HEK293T (cell line): ENCODE measurements at places on chromosomes 7 and 10.

- no peak for DNase-seq
These were observed 28.4 kb upstream of the FAM204A start for GRCh38 chr10:118370499-118370898.

- DNase-seq, result no peak
These were observed 1.2 kb downstream of the PLEKHA1 start for GRCh38 chr10:122375679-122376160.

DNA sequence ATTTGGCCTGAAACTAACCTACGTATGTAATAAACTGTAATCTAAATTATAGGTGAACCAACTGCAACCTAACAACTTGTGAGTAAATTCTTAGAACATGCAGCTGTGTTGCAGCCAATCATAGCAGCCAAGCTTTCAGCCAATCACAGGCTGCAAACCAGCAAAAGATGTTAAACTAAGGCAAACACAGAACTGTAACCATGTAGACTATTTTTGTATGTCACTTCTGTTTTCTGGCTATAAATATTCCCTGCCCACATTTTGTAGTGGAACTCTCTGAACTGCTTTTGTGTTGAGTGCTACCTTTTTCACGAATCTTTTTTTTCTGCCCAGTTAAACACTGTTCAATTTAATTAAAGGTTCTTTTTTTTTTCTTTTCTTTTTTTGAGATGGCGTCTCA is 28.2 kb upstream of the ZPBP start:
- no peak for DNase-seq

GRCh38 chr7:98985406-98985805 is 107.1 kb downstream of the TRRAP start:
- DNase-seq, result no peak

DNA sequence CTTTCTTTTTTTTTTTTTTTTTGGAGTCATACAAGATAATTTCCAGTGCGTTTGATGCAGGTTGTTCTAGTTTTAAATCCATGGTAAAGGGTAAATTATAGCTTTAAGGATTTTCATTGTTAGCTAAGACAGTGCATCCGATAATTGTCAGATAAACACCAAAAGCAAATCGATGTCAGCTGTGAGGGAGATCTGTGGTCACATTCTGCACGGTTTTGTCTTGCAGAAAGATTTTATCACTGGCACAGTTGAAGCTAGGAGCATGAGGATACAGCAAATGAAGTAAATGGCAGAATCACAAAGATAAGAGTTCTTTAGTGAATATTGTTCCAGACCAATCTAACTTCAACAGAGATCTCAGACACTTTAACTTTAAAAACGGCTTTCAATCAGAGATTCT is 648.8 kb upstream of the COBL start:
- DNase-seq, result no peak

GRCh38 chr10:62199584-62199983 is 69.1 kb downstream of the RTKN2 start:
- no peak for DNase-seq

- DNase-seq, result no peak
These were observed 450.5 kb downstream of the DNAJB6 start for GRCh38 chr7:157787275-157787701.

- DNase-seq, result no peak
These were observed 3.6 kb downstream of the GDI2 start for GRCh38 chr10:5809527-5810154.

- DNase-seq, result peak; percentile 57
These were observed 12.5 kb upstream of the CUX1 start for GRCh38 chr7:101804967-101805366.

DNA sequence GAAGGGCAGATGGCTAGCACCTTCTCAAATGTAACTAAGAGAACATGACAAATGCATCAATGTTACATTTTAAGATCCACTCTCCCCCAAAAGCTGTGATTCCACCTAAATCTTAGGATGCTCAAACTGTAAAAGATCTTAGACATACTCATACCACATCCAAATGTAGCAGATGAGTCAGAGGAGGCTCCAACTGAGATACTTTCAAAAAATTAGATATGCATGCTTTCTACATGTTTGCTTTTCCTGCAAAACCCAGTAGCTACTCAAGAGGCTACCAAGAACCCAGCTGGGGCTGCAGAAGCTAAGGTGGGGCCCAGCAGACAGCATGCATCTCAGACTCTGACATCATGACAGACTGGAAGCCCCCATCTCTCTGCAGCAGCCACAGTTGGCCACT is 31.4 kb upstream of the FRMD4A start:
- no peak for DNase-seq

GRCh38 chr10:101261702-101262101 is 32.4 kb upstream of the LBX1 start:
- no peak for DNase-seq

DNA sequence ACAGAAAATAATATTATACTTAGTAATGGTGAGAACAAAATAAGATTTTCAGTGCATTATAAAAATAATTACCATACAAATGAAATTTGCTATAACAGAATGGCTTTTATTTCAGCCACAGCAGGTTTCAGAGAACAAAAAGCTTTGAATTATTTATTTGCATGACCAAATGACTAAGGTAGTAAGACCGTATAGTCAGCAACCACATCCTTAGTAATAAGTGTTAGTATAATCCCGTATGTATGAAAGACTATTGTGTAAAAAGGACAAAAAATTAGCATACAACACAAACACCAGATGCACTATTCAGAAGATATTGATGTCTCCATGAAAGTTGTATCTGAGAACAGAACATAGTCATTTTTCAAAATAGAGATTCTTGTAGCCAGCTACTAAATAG is 12.2 kb downstream of the PDZD8 start:
- no peak for DNase-seq

DNA sequence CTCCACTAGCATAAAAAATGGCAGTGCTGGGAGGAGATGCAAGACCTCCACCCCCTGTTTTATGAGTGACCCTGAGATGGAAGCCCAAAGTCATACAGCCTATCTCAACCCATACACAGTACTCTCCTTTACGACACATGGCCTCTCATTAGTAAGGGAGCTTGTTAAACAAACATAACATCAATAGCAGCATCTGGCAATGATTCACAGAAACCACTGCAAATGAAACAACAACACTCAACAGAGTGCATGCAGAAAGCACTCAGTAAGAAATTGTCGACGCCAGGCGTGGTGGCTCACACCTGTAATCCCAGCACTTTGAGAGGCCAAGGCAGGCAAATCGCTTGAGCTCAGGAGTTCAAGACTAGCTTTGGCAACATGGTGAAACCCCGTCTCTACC is 27.5 kb upstream of the FIGNL1 start:
- no peak for DNase-seq

GRCh38 chr10:1454951-1455350 is 282.4 kb downstream of the ADARB2 start:
- no peak for DNase-seq

DNA sequence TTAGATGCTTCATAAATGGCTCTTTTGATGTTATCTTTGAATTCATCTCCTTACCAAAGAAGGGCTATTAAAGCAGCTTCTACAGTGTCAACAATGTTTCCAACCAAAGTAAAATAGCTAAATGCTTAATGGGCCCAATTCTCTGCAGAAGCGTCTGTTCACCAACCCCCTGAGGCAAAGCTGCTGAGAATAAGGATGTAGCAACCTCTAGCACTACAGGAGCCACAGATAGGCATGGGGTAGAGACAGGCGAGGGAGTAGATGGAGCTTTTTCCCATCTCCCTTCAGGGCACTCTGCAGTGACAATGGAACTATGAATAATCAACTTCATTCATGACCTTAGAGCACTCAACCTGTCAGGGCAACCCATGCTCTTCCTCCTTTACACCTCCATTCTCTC is 134.1 kb downstream of the FZD1 start:
- no peak for DNase-seq

DNA sequence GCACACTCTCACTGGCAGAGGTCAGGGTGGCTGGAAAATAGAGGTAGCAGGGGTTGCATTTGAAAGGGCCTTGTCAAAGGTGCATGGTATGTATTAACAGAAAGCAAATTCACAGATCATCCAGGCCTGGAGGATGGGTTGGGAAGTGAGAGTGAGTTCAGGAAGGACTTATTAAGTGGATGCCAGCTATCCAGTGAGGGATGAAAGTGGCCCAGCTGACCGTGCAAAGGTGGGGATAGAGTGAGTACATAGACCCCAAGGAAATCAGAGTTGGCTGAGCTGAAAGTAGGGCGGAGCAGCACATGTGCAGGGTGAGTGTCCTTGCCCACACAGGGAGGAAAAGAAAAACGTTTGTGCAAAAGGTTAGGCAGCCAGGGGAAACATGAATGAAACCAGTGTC is 58.1 kb downstream of the HECW1 start:
- DNase-seq, result no peak

GRCh38 chr7:45112648-45113047 is 1.2 kb upstream of the TBRG4 start:
- DNase-seq, result no peak

DNA sequence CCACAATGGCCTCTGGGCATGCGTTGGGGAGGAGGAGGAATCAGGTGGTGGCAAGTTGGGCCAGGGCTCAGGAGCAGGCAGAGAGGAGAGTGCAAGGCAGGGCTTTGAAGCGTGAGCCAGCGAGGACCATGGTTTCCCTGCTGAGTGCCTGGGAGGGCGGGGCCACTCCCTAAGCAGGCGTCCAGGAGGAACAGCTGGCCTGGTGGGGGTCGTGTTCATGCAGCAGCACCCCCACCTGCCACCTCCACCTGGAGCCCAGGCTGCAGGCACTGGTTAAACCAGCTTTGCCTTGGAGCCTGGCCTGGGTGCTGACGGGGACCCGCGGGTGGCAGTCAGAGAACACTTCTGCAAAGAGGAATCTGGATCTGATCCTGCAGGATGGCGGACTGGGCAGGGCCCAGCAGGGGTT is 24.2 kb upstream of the AQP1 start:
- DNase-seq, result no peak

- no peak for DNase-seq
These were observed 278.5 kb downstream of the TCF7L2 start for GRCh38 chr10:113228530-113228929.

DNA sequence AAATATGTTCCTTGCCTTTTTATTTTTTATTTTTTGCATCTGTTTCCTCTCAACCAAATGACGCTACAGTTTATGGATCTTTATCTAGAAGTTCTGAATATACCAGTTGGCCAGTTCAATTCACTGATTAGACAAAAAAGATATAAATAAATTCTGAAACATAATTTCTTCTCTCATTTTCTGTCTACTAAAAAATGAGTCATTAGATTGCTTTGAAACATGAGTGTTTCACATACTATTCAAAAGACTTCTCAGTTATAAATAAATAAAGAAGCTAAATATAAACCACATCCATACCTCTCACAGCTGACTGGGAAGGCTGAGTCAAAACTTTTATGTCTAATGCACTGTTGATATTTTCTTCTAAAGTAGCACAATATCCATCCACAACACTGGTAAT is 97.6 kb upstream of the GPR22 start:
- DNase-seq, result no peak

DNA sequence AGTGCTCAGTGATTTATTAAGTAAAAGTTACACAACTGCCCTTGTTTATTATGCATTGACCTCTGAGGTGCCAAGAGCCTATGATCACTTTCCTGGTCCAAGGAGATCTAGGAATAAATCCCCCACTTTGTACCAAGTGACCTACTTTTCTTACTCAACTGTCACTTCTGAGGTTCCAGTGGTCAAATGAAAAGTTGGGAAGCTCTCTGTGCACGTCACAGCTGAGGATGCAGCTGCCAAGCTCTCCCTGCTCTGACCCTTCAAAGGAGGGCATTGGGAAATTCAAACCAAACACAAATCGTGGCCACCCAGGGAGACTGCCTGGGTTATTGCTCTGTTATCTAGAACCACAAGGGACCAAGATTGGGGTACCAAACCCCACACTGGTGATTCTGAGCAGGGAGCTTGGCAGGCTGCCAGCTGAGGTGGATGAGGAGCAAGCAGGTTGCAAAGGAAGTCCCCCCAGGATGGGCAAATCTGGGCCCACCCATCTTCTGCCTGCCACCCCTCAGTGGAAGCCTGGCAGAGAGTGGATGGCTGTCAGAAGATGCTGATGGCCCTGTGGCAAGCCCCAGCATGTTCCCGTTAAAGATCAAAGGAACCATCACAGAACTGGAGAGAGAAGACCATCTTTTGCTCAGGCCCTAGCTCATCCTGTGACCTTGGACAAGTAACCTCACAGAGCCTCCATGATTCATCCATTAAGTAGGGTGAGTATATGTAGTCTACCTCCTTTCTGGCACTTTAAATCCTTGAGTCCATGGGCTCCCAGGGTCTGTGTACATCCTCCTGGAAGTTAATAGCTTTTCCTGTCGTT is 106.8 kb downstream of the PPP1R3C start:
- no peak for DNase-seq

DNA sequence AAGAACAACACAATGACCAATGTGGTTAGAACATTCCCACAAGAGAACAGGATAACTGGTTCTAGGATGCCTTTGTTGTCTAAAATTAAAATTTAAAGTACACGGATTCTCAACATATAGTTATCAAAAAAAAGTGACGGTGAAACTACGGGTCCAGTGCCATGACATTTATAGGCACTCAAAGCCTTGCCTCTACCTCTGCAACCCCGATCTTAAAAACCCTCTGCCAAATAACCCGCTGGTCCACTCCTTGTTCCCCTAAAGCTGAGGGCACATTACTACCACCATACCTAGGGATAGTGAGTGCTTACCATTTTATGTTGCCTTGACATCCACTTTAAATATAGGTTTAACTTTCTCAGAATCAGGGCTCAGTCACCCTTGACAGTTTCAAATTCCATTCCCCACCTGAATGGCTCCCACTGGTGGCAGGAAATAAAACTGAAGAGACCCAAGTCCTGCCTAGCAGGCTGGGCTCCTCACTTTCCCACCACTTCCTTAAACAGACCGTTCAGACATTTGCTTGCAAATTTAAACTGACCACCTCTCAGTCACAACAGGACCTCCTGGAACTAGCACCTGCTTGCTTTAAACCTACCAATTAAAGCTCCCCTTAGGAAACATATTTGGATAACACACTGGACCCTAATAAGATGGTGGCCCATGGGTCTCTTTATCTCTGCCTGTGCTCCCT is 169.9 kb upstream of the ASAH2 start:
- peak; percentile 45 for DNase-seq

DNA sequence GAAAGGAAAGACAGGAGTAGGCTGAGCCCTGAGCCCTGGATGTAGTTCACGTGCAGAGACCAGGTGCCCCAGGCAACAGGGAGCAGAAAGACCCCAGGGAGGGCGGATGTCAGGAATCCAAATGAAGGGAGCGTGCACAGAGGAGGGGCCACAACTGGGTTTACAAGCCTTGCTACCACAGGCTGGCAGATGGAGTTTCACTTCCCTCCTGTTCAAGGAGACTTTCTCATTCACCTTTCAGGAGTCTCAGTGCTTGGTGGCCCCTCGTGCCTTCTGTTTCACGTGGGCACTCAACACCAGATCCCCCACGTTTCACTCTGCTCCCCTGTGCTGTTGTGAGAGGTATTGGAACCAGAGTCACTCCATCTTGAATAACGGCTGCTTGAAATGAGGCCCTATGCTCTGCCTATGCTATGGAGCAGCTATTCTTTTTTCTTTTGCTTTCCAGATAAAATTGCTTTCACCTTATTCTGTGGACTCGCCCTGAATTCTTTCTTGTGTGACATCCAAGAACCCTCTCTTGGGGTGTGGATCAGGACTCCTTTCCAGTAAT is 601.4 kb upstream of the IGFBP3 start:
- no peak for DNase-seq

GRCh38 chr10:101229266-101230182 is at the start of gene LBX1:
Gene LBX1 (minus strand): TSS chr10:101229463. CDS start chr10:101228815, 648 bp downstream.
- DNase-seq, result peak; percentile 67

GRCh38 chr7:28607855-28608193 is 195.5 kb downstream of the CREB5 start:
- DNase-seq, result no peak
